GM12864 (cell line): ENCODE measurements at places on chromosomes 2 and 18.

- no peak for DNase-seq
Measured at GRCh38 chr2:239374896-239375277, 25.9 kb downstream of the HDAC4 start.

DNA sequence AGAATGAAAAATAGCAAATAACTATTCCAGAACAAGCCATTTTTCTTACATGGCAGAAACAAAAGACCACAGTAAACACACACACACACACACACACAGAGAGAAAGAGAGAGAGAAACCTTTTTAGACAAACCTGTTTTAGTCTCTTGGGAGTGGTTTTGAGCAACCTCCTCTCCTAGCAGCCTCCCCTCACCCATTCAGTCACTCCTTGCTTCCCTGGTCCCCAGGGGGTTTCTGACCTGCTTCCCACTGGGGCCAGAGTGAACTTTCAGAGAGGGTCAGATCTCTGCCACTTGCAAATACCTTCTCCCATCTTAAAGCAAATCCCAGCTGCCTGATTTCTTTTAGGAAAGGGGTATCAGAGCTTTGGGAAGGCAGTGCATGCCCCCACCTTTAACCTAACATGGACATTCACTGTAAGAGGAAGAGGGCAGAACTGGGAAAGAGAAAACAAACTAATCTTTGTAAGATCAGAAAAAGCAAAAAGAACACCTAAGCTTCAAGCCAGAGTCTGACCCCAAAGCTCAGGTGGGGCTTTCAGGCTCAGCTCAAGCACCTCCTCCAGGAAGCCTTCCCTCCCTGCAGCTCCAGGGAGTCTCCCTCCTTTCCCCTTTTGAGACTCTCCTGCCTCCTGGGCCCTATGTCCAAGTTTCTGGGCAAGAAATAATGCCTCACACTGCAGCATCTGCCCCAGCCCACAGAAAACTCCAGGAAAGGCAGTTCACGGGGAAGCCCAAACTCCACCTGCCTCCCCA lies 2.7 kb downstream of the SDC1 start:
- DNase-seq, result no peak

DNA sequence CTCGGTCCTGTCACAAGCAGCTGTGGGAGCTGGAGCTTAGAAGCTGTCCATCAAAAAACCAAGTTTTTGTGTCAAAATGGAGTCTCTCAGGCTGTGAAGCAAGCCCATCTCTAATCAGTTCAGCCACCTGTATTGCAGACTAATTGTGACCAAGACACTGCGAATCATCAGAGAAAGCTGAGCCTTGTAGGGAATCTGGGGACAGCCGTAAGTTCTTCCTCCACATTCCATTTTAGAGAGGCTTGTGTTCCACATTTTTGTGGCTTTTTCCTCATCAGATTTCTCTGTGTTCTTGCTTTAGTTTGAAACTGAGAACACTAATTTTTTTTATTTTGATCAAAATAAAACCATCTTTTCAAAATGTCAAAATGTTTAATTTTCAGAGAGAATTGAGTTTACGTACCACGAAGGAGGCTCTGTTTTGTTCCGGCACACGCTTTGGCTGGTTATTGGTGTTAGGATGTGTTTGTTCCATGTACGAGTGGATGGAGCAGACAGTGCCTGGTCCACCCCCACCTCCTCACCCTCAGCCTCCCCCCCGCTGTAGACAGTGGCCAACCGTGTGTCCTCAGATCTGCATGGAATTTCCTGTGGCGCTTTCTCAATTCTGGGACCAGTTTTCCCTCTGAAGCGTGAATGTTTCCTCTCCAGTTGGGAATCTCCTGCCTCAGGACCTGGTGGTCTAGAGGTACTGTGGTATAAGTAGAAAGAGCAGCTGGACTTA lies 140.8 kb downstream of the AGAP1 start:
- no peak for DNase-seq

DNA sequence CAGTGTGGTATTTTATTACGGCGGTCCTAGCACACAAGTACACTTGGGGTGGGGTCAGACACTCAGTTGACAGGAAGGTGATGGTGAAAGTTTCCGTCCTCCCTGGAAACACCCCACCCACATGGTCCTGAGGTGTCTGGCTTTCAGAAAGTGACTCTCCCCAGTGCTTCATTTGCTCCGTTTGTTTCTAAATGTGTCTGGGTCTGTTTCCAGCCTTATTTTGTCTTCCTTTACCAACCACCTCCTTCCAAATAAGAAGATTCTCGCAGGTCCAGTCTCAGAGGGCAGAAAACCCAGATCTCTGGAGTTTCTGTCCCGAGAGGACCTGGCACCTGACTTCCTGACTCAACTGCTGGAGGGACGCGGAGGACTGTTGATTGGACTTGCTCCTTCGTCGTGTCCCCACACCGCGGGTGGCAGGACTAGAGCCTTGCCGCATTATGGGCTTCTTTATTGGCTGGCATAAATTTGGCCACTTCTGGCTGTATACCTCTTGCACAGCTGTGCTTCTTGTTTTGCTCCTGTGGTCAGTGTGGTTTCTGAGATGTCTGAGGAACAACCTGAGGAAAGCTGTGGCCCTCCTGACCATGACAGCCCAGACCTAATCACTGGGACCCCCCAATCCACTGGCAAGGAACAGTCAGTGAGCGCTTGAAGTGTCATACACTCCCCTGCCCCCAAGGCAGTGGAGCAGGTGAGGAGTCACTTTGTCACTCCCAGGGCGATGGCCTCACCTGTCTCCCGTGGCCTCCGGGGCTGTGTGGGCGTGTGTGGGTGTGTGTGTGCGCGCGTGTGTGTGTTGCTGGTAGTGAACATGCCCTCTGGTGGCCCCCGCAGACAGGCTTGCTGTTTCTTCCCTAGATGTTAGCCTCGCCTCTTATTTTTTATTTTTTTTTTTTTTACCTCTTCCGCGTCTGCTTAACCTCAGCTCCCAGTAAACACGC lies 45.6 kb downstream of the MEX3C start:
- peak; percentile 59 for DNase-seq

GRCh38 chr2:211766689-211767088 lies 771.9 kb downstream of the ERBB4 start:
- DNase-seq, result no peak
